ENCODE measurements at places on chromosomes 4 and X.

DNA sequence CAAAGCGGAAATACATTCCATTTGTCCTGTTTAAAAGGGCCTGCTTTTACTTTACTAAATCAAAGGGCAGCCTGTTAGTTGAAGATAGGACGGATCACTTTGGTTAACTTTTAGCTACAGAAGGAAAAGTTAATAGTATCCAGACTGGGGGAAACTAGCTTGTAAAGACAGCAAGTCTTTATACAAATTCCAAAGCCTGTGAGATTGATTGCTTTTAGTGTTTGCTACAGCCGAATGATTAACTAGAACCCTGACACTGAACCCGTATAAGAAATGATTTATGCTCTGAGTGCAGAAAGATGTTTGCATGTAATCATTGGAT lies 93.4 kb downstream of the FRAS1 start:
- no peak for DNase-seq

DNA sequence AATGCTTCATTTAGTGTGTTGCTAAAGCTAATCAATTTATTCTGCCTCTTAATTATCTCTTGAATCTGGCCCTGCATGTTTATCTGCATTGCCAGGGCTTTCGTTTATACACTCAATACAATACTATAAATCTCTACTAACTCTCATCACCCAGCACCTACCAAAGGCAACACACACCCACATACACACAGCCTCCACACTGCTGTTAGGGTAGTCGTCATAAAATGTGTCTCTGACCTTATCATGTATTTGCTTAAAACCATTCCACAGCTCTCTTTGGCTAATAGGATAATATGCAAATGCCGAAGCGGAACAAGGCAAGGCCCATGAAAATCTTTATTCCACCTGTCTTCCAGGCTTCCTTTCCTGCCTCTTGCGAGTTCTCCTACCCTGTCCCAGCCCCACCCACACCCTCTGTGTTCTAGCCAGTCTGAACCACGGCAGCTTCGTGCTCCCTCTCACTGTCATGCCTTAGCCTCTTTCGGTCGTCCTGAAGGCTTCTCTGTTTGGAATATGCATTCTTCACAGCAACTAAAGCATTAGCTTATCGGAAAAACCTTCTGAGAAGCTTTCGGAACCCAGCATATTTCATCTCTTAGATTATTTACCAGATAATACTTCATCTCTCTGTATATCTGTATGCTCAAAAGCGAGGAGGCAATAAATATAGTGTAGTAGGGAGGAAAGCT lies 333.5 kb downstream of the TENM3 start:
- DNase-seq = no peak

DNA sequence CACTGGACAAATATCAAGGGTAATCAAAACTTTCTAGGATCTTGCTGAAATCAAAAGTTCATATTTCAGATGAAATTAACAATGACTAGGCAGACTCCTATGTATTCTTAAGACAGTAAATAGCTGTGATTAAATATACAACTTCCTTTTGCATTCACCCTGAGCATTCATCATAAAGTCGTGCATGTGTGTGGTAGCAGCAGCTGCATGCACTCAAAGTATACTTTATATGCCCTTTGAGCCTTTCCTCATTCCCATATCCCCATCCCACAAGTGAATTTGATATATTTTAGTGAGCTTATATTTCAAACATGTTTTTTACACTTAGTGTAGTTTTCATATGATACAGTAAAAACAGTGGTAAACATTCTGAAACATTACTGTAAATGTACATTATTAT lies 959.0 kb downstream of the C4orf33 start:
- DNase-seq = no peak

GRCh38 chr4:140004549-140004895 lies 149.5 kb downstream of the MAML3 start:
- no peak for DNase-seq

DNA sequence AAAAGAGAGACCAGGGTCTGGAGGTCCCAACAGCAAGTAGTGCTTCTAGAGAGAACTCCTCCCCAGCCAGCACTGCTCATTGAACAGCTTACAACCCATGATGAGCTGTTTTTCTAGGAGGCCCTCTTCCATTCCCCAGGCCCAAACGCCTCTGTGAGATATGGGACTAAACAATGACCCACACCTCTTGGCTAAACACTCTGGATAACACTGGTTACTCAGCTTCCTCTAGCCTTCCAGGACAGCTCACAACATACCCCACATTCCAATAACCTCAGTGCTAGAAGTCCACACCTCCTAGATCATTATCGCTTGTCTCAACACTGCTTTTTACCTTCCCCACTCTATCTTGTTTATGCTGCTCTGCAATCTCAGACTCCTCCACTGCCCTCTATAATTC lies 35.4 kb upstream of the PGRMC2 start:
- no peak for DNase-seq

DNA sequence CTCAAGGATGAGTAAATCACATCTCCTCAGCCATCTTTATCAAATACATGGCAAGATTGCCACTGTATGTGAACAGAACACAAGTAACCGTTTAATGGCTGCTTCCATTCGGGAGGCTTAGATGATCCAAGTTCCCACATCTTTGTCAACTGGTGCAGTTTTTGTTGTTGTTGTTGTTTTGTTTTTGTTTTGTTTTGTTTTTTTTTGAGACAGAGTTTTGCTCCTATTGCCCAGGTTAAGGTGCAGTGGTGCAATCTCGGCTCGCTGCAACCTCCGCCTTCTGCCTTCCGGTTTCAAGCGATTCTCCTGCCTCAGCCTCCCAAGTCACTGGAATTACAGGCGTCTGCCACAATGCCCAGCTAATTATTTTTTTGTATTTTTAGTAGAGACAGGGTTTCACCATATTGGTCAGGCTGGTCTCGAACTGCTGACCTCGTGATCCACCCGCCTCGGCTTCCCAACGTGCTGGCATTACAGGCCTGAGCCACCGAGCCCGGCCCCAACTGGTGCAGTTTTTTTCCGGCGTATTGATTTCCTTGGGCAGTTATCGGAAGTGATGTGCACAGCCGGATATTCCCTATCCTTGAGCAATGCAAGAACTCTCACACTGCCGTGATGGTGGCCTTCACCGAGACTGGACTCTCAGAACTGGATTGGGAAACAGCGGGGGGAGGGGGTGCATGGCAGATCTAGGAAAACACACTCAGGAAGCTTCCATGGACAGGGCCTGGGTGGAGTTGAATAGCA lies 29.2 kb upstream of the TRIM2 start:
- DNase-seq = no peak

- DNase-seq = peak; percentile 44
Measured at GRCh38 chrX:102720237-102721168, at the start of gene GPRASP3. Gene GPRASP3 (plus strand): TSS chrX:102720743. CDS start chrX:102748996, 28,253 bp downstream.

GRCh38 chrX:140164391-140164790 lies 199.1 kb upstream of the CXorf66 start:
- DNase-seq = no peak

DNA sequence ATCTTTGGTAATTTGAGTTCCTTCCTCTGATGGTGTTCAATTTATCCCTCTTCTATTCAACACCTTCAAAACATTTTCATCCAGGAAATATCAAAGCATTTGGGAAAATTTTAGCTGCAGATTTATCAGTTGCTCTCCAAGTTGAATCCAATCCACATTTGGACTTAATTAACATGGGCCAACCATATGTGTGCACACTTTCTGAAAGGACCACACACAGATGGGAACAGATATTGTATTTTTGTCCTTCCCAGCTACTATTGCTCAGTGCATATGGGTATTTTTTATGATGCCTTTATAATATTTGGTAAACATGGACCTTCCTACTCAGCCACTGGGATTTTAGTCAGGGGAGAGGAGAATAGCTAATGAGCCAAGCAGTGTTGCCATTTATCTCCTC lies 65.2 kb downstream of the GLRA2 start:
- no peak for DNase-seq

DNA sequence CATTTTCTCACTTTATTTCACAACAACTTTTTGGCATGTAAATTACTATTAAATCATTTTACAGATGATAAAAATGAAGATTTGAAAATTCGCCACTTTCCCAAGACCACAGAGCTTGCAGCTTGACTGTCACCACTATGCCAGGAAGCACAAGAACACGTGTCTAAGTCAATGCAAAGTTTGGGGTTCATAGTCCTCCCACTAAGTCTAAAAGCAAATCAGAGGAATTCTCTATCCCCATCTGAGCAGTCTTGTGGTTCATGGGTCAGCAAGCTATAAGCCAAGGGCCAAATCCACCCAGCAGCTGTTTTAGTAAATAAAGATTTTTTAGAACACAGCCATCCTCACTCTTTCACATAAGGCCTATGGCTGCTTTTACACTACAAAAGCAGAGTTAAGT lies 833.3 kb upstream of the INTU start:
- DNase-seq = no peak

DNA sequence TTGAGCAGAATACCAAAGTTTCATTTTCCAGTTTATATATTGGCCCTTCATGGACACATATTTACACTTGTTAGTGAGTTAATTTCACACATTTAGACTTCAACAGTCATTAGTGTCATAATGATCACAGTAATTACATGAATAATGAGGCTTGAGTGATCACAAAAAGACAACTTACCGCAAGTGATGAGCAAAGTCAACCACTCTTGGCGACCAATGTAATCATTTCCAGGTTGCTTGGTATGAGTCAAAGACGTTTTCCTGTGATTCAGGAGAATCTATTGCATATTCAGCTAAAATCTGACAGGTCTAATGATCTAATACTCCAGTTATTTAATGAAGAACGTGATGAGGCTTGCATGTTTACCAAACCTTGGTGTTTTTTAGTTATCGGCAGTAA lies 407.9 kb upstream of the TENM3 start:
- DNase-seq = no peak

DNA sequence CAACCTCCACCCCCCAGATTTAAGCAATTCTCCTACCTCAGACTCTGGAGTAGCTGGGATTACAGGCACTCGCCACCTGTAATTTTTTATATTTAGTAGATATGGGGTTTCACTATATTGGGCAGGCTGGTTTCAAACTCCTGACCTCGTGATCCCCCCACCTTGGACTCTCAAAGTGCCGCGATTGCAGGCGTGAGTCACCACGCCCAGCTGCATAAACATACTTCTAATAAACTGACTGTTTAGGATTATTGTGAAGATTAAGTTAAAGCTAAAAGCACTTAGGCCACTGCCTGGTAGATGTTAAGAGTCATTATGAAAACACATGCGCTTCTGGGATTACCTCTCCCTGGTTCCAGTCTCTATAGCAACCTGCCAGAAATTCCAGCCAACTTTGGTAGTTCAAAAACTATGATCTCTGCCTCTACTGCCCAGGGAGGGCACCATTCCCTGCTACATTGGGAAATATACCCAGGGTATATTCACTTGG lies 30.2 kb upstream of the GRIA3 start:
- no peak for DNase-seq

DNA sequence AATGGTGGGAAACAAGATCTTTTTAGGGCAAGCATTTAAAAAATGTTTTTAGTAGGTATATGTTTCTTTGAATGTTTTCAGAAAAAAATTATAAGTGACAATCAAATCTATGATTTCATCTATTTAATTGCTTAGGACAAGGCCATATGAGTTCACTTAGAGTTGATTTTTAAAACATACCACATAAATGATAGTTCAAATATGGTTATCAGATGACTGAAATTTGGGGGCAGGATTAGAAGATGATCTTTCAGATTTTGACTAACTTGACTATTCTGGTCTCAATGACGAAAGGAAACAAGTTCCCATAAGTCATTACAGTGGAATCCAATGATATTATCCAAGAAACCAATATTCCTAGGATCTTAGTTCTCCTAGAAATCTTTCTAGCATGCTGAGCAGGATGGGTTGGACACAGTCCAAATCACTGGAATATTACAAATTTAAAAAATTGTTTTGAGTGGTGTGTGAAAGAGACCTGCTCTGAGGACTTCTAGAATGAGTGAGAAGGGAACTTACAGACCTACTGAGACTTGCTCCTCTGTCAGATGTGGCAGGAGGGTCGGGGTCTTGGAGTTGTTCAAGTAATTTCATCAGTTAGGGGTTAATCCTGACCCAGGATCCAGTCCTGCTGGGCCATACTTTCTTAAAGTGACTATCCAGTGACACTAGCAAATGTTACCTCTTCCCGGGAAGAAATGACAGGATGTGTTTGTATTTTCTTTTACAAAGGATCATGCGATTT lies 20.0 kb downstream of the RHOH start:
- DNase-seq = no peak

DNA sequence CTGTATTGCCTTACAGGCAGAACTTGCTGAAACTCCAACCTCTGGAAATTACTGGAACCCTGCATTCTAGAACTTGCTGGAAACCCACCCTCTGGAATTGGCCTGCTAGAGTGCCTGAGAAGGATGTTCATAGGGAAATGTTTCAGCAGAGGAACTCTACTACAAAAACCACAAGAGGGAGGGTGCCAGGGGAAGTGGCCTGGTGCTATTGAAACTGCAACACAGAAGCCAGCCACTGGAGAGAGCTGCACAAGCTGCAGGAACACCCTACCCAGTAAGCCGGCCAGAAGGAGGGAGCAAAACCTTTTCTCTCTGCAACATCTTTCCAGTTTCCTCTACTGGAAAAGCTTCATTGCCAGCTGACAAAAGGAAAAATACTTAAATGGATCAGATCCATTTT lies 2.5 kb upstream of the BRWD3 start:
- DNase-seq = no peak
